ENCODE measurements at places on chromosomes 5 and 9.

GRCh38 chr5:126799780-126800179 is 22.8 kb downstream of the LMNB1 start:
- no peak for DNase-seq

- DNase-seq: no peak
These were observed 26.8 kb downstream of the ANKRD55 start for GRCh38 chr5:56206126-56206910.

DNA sequence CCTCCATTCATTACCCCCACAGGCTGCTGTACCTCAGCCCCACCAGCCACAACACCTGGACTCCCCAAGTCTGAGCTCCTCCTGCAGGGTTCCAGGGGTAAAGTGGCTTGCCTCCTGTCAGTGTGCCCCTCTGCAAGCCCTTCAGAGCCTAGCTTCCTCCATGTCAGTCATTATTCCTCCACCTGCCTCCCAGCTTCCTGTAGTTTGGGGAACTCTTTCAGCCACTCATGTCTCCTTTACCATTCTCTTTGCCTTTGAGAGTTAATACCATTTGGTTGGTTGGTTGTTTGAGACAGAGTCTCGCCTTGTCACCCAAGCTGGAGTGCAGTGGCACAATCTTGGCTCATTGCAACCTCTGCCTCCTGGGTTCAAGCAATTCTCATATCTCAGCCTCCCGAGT is 36.2 kb downstream of the IRF1 start:
- DNase-seq: no peak

DNA sequence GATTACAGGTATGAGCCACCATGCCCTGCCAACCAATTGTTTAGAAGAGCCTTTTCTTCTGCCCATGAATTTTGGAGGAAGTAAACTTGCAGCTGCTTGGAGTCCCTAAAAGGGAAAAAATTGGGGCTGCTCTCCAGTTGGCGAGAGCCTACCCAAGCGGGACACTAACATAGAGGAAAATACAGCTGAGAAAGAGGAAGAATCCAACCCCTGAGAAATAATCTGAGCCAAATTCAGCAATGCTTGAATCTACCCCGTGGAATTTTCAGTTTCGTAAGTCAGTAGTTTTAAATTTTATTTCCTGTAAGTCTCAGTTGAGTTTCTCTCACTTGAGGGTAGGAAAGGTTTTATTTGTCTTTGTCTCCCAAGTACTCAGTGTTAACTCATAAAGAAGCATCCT is 30.4 kb upstream of the UBTD2 start:
- no peak for DNase-seq

- DNase-seq: no peak
These were observed 309.5 kb downstream of the PDE4D start for GRCh38 chr5:59583810-59584562.

DNA sequence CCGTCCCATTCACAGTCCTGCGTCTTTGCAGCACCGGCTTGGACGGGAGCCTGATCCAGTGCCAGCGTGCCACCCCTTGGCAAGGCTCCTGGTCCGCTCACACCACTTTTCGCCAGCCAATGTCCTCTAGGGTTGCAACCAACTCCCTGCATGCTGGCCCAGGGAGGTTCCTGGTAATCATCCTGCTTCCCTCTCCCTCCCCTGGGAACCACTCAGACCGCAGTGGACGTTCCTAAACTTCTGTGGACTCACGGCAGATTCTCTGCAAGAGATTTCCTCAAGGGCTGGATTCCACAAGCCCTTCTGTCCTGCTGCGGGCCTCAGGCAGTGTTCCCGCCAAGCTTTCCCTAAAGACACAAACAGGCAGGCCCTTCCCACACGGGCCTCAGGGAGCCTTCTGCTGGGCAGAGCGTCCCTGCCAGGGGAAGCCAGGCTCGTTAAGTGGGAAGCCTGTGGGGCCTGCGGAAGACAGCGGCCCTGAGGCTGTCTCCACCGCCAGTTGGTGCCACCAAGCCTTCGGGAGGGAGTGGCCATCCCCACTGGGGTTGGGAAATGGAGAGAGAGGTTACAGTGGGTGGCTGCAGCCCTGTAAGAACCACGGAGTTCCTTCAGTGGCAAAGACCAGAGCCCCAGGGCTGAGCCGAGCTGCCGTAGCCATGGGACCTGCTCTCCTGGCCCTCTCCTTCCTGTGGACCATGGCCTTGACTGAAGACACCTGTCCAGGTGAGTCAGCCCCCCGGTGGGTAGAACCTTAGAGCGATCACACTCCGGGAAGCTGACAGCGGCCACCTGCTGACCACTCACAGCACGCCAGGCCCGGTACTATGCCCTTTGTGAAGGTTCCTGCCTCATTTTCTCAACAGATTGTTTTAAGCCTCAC is 16.4 kb upstream of the FCN2 start:
- no peak for DNase-seq

- DNase-seq: no peak
These were observed 56.7 kb downstream of the MAPKAP1 start for GRCh38 chr9:125650271-125650737.

DNA sequence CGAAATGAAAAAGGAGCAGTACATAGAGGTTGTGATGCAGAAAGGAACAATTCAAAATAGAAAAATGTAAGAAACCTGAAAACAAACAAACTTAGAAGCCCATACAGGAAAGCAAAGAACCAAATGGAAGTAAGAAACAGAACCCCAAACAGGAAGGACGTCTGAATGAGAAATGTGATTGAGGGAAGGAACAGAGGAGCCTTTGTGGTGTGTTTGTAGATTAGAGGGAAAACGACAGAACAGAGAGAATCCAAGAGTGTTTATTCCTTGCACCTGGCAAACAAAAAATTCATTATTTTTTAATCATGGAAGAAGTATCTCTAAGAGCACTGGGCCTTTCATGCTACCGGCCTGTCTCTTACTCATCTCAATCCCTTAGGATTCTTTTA is 67.8 kb upstream of the ZSWIM6 start:
- no peak for DNase-seq
